ENCODE measurements at places on chromosomes 7 and 10.

DNA sequence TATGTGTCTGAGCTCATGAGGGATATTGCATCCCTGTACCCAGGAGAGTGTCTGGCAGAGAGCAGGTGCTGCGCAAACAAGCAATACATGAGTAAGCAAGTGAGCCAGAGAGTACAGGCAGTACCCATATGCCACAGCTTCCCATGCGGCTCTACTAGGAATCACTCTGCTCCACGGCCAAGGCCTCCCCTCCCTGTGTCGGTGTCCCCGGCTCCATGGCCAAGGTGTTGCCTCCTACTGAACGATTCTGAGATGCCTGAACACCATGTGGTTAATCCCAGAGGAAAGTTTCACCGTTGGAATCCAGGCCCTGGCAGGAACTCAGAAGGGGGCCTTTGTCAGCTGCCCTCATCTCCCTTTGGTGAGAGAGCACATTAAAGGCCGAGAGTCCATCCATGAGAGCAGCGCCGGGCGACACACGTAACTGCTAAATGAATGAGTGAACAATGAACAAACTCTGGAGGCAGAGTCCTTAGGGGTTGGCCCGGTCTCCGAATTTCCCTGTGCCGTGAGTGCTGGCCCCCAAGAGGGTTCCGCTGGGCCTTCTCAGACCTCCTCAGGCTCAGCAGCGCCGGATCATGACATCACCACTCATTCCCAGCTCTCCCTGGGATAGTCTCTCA is 136.0 kb upstream of the FAM20C start:
- no peak for DNase-seq

DNA sequence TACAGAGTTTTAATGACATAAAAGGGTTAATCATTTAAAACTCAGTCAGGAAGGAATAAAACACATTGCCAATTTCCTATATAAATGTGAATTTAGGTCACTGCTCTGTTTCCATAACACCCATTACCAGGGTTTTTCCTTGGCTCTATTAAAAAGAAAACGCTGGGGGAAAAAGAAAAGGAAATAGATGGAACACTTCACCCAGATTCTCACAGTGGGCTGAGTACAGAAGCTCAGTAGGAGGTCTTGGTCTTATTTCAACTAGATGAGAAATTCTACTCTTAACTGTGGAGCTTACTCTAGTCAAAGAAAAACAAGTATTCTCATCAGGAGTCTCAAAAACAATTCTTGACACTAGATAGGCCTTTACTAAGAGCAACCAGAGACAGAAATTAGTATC is 36.5 kb downstream of the GLUD1 start:
- DNase-seq, result no peak

GRCh38 chr7:73738220-73738611 is 386 bp downstream of the ABHD11 start:
- peak; percentile 48 for DNase-seq

DNA sequence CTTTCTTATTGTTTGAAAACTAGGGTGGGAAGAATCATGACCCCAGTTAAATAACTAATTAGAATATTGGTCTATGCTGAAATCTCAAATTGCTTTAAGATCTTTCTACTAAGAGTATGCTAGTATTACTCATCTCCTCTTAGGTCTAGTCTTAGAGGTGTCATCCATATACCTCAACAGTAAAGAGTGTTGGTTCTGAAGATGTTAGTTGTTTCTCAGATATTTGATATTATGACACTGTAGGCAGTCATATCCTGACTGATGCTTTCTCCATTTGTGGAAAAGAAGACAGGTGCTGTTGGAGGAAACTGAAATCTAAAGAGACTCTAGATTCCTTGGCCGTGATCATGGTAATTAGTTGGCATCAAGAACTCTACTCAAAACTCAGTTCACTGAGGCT is 21.2 kb downstream of the BPGM start:
- no peak for DNase-seq

DNA sequence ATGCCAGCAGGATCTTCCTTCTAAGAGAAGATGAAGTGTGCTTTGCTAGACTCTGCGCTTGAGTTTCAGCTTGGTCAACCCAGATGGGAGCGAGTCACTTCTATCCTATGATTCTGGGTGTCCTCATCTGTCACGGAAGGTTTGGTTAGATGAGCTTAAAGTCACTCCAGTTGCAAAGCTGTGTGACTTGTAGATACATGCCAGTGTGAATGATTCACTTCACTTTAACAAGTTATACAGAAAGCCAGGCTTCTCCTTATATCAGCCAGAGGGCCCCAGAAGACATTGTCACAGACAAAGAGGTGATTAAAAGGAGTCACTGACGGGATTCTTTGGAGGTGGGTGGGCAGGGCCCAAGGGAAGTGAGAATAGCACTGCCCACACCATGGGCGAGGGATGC is 122.6 kb upstream of the PFKP start:
- no peak for DNase-seq

GRCh38 chr10:3429676-3430075 is 257.1 kb upstream of the PITRM1 start:
- no peak for DNase-seq

DNA sequence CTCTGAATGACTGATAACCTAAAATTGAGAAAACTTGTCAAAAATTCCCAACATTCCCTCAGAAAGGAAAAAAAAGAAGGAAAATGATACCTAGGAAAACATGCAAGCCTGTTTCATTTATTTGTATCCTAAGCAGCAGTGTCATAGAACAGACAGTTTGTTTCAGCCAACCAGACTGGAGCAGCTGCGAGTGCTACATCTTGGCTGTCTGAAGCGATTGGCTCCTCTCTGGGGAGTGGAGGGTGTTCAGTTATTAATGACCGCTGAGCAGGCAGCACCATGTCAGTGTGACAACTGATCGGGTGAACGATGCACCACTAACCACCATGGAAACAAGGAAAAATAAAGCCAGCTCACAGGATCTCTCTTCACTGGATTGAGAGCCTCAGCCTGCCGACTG is at the start of gene LRRN3:
Gene LRRN3, plus strand, starts transcription at position 282 of the 400 bp plus-strand sequence. CDS start 31,646 bp downstream, outside the sequence.
- no peak for DNase-seq

DNA sequence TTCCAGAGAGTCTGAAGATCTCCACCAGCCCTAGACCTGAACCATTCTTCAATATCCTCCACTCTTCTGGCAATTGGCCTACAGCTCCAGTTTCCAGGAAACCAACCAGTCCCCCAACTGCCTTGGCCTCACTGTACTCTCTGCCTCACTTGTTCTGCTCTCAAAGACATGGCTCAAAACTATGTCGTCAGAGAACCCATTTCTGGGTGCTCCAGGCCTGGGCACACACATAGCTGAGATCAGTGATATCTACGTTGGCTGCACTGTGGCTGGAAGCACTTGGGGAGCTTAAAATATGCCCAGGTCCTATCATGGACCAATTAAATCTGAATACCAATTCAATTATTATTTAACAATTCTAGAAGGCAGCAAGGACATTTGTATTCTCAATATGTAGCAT is 93.1 kb downstream of the COBL start:
- DNase-seq, result no peak

GRCh38 chr10:24589265-24589664 is 134.4 kb downstream of the ARHGAP21 start:
- DNase-seq, result no peak

GRCh38 chr7:93977211-93977950 is 26.8 kb downstream of the BET1 start:
- DNase-seq, result no peak

GRCh38 chr7:135710417-135711138 is 17.4 kb downstream of the SLC13A4 start:
- DNase-seq, result no peak

DNA sequence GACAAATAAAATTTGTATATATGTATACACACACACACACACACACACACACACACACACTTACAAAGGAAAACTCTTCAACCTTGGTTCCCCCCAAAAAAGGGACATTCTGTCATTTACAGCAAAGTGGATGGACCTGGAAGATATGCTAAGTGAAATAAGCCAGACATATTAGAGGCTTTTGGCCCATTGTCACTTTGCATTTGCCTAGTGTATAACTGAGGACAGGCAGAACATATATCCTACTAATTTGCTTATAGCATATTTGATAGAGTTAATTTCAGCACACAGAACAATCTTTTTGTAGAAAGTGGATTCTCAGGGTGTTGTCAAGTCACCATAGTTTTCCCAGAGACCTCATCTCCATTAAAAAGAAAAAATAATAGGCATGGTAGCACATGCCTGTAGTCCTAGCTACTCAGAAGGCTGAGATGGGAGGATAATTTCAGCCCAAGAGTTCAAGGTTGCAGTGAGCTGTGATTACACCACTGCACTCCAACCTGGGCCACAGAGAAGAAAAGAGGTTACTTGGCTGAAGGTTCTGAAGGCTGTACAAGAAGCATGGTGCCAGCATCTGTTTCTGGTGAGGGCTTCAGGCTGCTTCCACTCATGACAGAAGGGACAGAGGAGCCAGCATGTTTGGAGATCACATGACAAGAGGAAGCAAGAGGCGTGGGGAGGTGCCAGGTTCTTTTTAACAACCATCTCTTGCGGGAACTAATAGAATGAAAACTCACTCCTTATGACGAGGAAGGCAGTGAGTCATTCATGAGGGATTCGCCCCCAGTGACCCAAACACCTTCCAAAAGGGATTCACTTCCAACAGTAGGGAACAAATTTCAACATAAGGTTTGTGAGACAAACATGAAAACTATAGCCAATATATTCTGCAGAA is 135.6 kb downstream of the TMEM168 start:
- no peak for DNase-seq

- no peak for DNase-seq
Measured at GRCh38 chr7:80445351-80445750, 66.5 kb downstream of the GNAT3 start.

GRCh38 chr7:39342763-39343162 is 223.4 kb upstream of the YAE1 start:
- no peak for DNase-seq

GRCh38 chr7:98209166-98209920 is 1.9 kb upstream of the BHLHA15 start:
- no peak for DNase-seq

- DNase-seq, result no peak
Measured at GRCh38 chr7:114620208-114620607, 205.6 kb downstream of the FOXP2 start.

- no peak for DNase-seq
Measured at GRCh38 chr10:11824825-11825224, 1.7 kb downstream of the PROSER2 start.

- DNase-seq, result no peak
Measured at GRCh38 chr10:113153493-113154102, 203.6 kb downstream of the TCF7L2 start.

DNA sequence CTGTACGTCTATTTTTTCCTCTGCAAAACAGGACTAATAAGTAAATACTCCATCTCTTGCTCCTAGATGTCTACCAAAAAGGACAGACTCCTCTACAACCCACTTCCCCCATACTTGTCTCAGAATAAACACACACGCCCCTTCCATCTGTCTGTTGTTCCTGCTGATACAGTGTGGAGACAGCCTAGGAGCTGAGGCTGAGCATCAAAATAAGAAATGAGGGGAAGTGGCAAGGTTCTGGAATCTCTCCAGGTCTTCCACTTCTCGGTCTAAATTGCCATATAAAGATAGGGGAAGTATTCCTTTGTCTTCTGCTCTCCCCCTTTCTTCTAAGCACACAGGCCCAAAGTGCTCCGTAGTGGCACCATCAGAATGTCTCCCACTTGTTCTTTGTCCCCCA is 30.8 kb upstream of the VSIR start:
- no peak for DNase-seq
